NCI-H345 (cell line): ENCODE measurements at places on chromosomes 6 and 20.

DNA sequence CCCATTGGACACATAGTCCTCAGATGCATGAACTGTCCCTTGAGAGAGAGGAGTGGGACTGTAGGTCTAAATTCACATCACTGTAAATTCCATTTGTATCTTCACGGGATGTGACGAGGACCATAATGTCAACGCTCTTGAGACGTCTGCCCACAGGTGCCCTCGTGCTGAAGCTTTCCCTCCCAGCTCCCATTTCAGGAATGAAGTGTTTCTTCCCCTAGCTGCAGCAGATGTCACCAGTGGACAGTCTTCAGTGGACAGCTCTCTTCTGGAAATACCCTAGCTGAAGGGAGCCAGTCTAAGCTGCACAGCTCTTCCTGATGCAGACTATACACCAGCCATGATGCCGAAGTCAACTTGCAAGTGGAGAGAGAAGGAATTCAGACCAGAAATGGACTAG, 217.4 kb upstream of the ECI2 start:
- DNase-seq = no peak

- DNase-seq = no peak
Measured at GRCh38 chr20:34402461-34402860, 39.4 kb downstream of the ITCH start.

DNA sequence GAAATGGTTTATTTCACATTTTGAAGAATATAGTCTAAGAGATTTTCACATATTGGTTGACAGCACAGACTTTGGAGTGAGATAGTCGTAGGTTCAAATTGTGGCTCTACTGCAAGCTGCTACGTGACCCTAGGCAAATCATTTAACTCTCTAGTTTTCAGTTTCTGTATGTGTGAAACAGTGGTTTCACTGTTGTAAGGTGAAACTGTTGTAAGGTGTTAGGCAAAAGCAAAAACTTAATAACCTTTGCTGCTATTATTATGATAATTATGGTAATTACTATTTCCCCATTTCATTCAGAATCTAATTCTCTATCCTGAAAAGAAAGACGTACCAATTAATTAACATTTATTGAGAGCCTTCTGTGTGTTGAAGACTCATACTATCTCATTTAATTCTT, 144.2 kb downstream of the REV3L start:
- no peak for DNase-seq

DNA sequence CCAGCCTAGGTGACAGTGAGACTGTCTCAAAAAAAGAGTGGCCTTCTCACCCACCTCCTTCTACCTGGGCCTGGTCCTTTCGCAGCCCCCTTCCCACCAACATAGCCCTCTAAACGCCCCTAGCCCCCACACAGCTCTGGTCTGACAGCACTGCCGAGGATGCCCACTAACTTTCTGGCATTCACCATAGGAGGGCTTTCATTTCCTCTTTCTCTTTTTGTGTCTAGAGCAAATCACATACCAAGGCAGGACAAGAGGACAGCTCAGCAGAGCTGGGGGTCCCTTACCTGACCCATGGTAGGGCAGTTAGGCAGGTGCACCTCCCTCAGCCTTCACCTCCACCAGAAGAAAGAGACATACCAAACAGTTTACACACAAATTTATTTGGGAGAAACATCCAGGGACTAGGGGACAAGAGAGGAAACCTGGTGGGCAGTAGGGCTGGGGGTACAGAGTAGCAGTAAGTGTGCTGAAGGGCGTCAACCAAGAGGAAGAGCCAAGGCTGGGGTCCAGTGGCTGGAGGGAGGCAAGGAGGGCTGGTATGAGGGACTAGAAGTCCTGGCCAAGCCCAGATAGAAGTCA, 4.5 kb downstream of the LY6G5C start:
- DNase-seq = no peak

DNA sequence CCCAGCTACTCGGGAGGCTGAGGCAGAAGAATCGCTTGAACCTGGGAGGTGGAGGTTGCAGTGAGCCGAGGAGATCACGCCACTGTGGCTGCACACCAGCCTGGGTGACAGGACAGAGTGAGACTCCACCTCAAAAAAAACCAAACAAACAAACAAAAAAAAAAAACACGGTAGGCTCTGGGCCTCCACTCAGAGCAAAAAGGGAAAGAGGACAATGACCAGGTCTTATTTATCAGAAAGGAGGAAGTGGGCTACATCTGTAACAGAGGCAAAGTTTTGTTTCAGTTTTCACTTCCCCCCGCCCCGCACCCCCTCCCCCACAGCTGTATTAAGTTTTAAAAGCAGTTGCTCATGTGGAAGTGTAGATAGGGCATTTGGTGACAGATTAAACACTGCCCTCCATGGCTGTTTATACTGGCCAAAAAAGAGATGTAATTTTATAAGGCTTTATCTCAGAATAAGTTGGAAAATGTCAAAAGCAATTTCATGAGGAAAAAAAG, 114.6 kb downstream of the RCAN2 start:
- no peak for DNase-seq

DNA sequence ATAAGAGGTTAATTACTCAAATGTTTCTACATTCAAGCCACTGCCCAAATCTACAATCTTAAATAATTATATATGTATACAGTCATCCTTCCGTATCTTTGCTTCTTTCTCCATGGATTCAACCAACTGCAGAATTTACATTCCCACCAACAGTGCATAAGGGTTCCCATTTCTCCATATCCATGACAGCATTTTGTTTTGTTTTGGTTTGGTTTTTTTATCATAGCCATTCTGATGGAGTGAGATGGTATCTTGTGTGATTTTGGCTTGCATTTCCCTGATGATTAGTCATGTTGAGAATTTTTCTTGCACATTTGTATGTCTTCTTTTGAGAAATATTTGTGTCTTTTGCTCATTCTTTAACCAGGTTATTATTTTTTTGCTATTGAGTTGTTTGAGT, 198.5 kb downstream of the C6orf118 start:
- DNase-seq = no peak

- no peak for DNase-seq
Measured at GRCh38 chr20:23018432-23018831, 16.7 kb upstream of the SSTR4 start.

- DNase-seq = no peak
Measured at GRCh38 chr6:53295176-53295575, 53.6 kb downstream of the ELOVL5 start.

GRCh38 chr20:62666736-62667529, 24.6 kb downstream of the SLCO4A1 start:
- peak; percentile 66 for DNase-seq

DNA sequence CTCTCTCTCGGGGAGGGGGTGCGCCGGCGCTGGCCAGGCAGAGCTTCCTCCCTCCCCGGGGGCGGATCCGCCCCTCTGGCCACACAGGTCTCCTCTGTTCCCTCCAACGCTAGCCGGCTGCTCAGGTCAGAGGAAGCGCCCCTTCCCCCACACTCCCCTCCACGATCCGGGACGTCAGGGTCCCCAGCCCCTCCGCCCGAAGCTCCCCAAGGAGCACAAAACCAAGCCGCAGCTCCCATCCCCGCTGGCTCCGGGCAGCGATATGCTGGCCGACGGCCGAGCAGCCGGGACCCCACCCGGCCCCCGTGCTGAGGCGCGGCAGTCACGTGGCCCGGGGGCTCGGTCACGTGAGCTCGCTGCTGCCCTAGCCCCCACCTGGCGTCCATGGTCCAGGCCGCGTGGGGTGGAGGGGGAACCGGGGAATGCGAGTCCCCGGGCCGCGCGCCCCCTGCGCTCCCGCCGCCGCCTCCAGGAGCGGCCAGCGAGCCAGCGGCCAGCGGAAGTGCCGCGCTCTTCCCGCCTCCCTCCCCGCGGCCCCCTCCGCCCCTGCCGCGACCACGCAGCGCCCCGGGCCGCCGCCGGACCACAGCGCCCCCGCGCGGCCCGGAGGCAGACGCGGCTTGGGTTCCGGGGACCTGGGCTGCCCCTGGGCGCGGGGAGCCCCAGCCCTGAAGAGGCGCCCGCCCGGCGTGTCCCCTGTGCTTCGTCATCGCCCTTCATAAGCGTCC, at the start of gene SLC35B2:
TSS of gene SLC35B2 (minus strand) at position 504 of the 728 bp plus-strand sequence. CDS start at position 386, 118 bp downstream.
- DNase-seq = peak; percentile 81

GRCh38 chr6:30894935-30895334, 10.6 kb downstream of the DDR1 start:
- no peak for DNase-seq
